ENCODE measurements at places on chromosomes 6 and 20.

GRCh38 chr20:62377615-62378178, 9.2 kb upstream of the RPS21 start:
- peaks cover 7% of the 10 kb centered on the region for H3K36me3 ChIP-seq
- H3K27me3 ChIP-seq, result no peaks in the 10 kb centered on the region
- no peak overlapping the region for H3K27ac ChIP-seq
- peaks cover 2% of the 10 kb centered on the region for H3K4me1 ChIP-seq

- peaks cover 57% of the 10 kb centered on the region for H3K4me1 ChIP-seq
- H3K36me3 ChIP-seq, result peaks cover 11% of the 10 kb centered on the region
- H3K27ac ChIP-seq, result peak overlapping the region; percentile 96
- no peaks in the 10 kb centered on the region for H3K27me3 ChIP-seq
- H3K4me3 ChIP-seq, result peak overlapping the region; percentile 96
These were observed 29.4 kb downstream of the HLA-F start for GRCh38 chr6:29752451-29753308.

DNA sequence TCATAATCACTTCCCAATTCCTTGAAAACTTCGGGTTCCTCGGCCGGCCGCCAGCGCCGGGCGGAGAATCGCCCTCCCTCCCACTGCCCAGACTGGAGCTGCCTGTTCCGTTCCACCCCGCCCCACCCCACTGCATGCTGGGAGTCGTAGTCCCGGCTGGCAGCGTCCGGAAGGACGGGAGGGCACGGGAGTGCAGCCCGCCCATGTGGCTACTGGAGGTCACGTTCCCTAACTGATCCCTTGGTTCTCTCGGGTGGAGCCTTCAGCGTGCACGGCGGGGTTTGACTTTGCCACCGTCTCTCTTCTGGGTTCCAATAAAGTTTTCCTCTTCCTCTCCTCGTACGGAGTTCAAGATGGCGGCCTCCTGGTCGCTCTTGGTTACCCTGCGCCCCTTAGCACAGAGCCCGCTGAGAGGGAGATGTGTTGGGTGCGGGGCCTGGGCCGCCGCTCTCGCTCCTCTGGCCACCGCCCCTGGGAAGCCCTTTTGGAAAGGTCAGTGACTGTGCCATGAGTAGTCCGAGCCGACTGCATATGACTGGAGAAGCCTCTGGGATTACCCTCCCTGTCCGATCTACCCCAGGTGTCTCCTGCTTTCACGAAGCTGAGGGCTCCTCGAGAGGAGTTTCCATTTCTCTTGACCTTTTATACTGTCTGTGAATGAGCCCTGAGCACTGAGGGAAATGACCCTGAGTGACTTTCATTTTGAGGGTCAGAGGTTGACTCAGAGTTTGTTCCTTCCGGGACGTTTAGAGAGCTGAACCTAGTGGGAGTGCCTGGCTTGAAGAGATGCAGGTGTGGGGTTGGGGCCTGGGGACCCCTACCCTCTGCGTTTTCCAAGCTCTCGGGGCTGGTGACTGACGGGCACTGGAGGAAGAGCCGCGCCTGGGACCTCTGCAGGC, at the start of gene AFG1L:
Gene AFG1L, plus strand, starts transcription at position 328 of the 899 bp plus-strand sequence. Its CDS starts 26 bp downstream, at position 354.
- DNase-seq, result peak; percentile 90
- no peaks in the 10 kb centered on the region for H3K27me3 ChIP-seq
- H3K4me1 ChIP-seq, result peaks cover 30% of the 10 kb centered on the region
- H3K27ac ChIP-seq, result peak within 1 kb of the TSS; percentile 100
- H3K36me3 ChIP-seq, result peaks cover 11% of the 10 kb centered on the region
- peak within 1 kb of the TSS; percentile 99 for H3K4me3 ChIP-seq

DNA sequence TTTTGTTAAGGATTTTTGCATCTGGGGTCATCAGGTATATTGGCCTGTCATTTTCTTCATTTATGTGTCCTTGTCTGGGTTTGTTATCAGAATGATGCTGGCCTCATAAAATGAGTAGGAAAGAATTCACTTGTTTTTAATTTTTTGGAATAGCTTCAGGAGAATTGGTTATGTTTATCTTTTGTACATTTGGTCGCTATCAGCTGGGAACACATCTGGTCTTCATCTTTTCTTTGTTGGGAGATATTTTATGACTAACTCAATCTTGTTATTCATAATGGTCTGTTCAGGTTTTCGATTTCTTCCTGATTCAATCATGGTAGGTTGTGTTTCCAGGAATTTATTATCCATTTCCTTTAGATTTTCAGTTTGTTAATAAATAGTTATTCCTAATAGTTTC, 207.5 kb upstream of the ASCC3 start:
- no peaks in the 10 kb centered on the region for H3K4me1 ChIP-seq
- H3K27me3 ChIP-seq, result no peaks in the 10 kb centered on the region
- no peak for DNase-seq

DNA sequence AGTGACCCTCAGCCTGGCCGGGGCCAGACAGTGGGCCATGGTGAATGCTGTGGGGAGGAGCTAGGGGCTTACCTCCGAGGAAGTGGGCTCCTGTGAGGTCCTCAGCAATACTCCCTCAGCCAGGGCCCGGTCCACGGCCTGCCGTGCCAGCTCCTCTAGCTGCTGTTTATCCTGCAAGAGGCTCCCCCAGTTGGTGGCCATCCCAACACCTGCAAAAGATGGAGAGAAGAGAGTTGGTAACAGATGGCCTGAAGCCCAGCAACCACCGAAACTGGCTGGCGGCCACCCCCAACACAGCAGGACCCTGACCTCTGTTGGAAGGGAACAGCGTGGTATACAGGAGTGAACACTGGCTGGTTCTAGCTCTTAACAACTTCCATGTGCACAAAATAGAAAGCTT, 4.0 kb downstream of the GSS start:
- no peak for DNase-seq
- peaks cover 13% of the 10 kb centered on the region for H3K36me3 ChIP-seq
- H3K27me3 ChIP-seq, result no peaks in the 10 kb centered on the region
- peaks cover 32% of the 10 kb centered on the region for H3K4me1 ChIP-seq

DNA sequence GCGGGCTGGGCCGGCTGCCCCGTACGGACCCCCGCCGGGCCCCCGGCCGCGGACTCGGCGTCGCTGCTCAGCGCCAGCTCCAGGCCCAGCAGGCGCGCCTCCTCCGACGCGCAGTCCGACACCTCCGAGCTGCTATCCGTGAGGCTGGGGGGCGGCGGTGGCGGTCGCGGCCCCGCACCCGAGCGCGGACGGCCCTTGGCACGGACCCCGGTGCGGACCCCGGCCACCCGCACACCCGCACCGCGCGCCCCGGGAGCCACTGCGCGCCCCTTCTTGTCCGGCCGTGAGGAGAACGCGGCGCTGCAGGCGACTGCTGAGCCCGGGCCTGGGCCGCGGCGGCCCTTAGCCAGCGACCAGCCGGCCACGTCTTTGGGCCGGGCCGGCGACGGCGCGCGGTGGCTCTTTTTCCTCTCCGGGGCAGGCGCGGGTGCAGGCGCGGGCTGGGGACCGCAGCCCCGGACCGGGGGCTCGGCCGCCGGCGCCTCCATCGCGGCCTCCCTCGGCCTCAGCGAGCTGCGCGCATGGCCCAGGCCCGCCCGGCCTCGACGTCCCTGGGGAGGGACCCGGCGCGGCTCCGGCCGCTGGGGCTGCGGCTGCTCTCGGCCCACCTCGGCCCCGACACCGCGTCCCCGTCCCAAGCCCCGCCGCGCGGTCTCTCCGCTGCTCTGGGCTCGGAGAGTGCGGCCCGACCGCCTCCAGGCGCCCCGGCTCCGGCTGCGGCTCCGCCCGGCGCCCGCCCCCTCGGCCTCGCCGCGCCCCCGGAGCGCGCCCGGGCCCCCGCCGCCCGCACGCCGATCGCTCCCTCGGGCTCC, 12.9 kb upstream of the TLDC2 start:
- no peak for DNase-seq
- no peaks in the 10 kb centered on the region for H3K36me3 ChIP-seq
- no peak overlapping the region for H3K4me3 ChIP-seq
- no peak overlapping the region for H3K27ac ChIP-seq
- peaks cover 43% of the 10 kb centered on the region for H3K27me3 ChIP-seq
- H3K4me1 ChIP-seq, result peaks cover 13% of the 10 kb centered on the region

GRCh38 chr20:18213002-18213401, 75.3 kb upstream of the ZNF133 start:
- no peak for DNase-seq
- H3K4me3 ChIP-seq, result no peak overlapping the region
- peaks cover 4% of the 10 kb centered on the region for H3K27me3 ChIP-seq
- H3K27ac ChIP-seq, result no peak overlapping the region
- no peaks in the 10 kb centered on the region for H3K36me3 ChIP-seq
- no peaks in the 10 kb centered on the region for H3K4me1 ChIP-seq

DNA sequence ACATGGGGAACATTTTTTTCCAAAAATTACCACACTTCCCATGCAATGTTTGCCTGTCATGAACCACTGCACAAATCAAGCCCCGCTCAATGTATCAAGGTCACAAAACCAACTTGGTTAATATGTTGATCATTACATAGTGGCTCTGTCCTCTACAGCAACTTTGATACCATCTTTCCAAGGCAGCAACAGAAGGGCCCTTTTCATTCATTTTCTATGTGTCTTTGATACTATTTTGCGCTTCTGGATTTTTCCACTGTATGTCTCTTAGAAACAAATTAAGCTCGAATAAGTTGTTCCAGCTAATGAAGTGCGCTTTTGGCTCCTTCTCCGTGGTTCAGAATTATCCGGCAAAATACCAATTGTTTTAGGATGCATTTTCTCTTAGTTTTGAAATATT, 1.5 kb downstream of the ZHX3 start:
- peaks cover 28% of the 10 kb centered on the region for H3K4me1 ChIP-seq
- DNase-seq, result no peak
- H3K4me3 ChIP-seq, result peak overlapping the region; percentile 80
- H3K27ac ChIP-seq, result peak overlapping the region; percentile 83

Measured in activated CD4-positive, alpha-beta T cell treated with anti-CD3 and anti-CD28 coated beads, Interleukin-2, amount 10 ng/mL, durations not matched to agents 7 days and 5 days (primary cell).